ENCODE measurements at places on chromosomes 13 and 19.
A peak's percentile ranks its signal among the peaks of the same experiment; 100 is the strongest.

- DNase-seq: no peak
Measured at GRCh38 chr13:90238413-90238812, 1109.1 kb upstream of the MIR17HG start.

DNA sequence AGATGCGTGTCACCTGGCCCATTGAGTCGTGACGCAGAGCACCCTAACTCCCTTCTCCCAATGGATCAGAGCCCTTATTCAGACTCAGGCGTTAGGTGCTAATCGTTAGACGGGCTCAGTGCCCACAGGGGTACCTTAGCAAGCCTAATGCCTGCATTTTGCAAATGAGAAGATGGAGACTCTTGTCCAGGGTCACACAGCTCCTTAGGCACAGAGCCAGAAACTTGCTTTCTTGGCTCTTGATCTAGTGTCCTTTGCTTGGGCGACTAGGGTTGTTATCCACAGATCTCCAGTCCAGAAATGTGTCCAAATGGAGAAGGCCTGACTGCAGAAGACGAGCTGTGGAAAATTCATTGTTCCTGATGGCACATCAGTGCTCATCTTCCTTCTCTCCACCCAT is 85.1 kb downstream of the C13orf42 start:
- DNase-seq: no peak

GRCh38 chr13:95298971-95299621 is 2.2 kb downstream of the ABCC4 start:
- peak; percentile 32 for DNase-seq

- no peak for DNase-seq
Measured at GRCh38 chr13:45933203-45933908, 81.8 kb upstream of the SIAH3 start.

- peak; percentile 62 for DNase-seq
Measured at GRCh38 chr19:38506723-38507550, 73.4 kb downstream of the RYR1 start.

GRCh38 chr19:38917516-38917915 is 5.5 kb upstream of the CCER2 start:
- no peak for DNase-seq

GRCh38 chr19:53927739-53928138 is 18.7 kb downstream of the CACNG7 start:
- DNase-seq: peak; percentile 44

DNA sequence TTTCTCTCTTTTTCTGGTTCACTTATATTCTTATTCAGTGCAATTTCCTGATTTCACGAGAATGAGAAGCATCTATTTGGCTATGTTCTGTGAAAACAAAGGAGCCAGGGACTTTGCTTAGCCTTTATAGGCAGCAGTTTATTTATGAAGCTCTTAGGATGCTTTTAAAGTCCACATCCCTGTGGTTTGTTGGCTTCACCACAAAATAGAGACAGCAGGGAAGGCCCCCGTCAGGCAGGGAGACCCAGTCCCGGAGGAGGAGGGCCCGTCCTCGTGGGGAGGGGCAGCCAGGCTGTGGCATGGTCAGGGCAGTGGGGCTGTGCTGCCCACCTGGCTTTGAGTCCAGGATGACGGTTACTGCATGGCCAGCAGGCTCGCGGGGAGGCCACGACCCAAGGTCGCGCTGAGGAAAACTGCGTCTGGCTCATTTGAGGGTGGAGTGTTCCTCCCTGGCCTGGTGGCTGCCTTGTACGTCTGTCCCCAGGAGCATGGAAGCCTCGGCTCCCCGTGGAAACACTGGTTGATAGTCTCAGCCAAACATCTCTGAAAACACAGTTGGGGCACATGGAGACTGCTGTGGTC is 92.7 kb downstream of the ATP11A start:
- DNase-seq: no peak

DNA sequence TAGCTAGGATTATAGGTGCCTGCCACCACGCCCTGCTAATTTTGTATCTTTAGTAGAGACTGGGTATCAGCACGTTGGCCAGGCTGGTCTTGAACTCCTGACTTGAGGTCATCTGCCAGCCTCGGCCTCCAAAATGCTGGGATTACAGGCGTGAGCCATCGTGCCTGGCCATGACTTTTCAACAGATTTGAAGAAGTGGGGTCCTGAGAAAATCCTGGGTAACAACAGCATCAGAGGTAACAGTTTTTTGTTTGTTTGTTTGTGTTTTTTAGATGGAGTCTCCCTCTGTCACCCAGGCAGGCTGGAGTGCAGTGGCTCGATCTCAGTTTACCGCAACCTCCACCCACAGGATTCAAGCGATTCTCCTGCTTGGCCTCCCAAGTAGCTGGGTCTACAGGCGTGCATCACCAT is 3.7 kb downstream of the JUNB start:
- no peak for DNase-seq

GRCh38 chr19:55463583-55464031 is 944 bp downstream of the C19orf85 start:
- no peak for DNase-seq

GRCh38 chr13:35524171-35524570 is 47.7 kb upstream of the MAB21L1 start:
- DNase-seq: no peak

DNA sequence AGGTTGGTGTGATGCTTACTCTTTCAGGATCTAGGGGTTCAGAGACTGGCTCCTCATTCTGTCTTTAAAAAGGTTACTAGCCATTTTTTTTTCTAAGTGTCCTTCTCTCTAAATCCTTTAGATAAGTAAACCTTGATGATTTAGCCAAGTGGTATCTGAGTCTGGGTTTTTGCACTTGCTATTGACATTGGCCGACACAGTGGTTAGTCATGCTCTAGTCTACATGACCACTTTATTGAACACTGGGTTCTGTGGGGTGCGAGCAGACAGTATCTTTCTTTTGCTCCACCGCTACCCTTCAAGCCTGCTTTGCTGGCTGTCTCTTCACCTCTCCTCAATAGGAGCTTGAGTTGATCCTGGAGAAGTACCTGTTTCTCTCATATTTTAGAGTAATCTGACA is 6.2 kb upstream of the NUP58 start:
- DNase-seq: no peak

GRCh38 chr19:2723747-2724146 is 2.6 kb upstream of the DIRAS1 start:
- DNase-seq: no peak

DNA sequence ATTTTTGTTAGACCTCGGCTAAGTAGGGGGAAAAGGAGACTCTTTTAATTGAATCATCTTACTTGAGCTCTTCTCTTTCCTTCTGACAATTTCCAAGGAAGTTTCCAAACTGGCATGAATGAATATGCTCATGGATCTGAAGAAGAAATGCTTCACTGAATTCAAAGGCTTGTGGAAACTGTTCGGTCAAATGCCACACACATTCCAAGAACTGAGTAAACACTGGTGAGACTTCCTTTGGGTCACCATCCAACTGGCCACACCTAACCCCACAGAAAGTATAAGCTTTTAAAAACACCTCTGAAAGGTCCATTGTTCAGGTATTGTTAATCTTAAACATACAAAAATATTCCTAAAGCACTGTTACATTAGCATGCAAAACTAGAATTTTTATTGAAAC is 33.6 kb downstream of the MTMR6 start:
- DNase-seq: no peak

- DNase-seq: no peak
Measured at GRCh38 chr19:56114778-56115110, 6.4 kb downstream of the ZNF787 start.

- DNase-seq: no peak
Measured at GRCh38 chr13:51475727-51476501, 23.1 kb upstream of the INTS6 start.

- peak; percentile 28 for DNase-seq
Measured at GRCh38 chr19:8028951-8029491, 23.5 kb upstream of the CCL25 start.

DNA sequence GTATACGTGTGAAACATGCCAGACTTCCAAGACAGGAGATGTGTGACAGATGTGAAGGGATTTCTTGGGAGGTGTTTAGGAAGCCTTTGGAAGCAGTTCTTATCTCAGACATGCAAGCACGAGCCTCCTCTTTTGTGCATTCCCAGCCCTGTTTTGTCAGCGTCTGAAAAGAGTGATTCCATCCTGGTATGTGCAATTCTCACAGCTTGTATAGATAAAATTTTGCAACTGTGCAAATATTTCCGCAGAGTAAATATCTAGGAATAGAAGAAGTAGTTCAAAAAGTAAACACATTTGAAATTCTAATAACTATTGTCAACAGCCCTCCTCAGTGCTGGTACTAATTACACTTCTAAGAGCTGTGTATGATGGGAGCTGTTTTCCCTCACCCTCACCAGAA is 72.3 kb upstream of the C1QTNF9B start:
- DNase-seq: peak; percentile 49

GRCh38 chr13:20206698-20207235 is 14.0 kb upstream of the GJB2 start:
- DNase-seq: no peak

GRCh38 chr19:39352381-39353255 is 10.4 kb downstream of the SAMD4B start:
- DNase-seq: peak; percentile 54

DNA sequence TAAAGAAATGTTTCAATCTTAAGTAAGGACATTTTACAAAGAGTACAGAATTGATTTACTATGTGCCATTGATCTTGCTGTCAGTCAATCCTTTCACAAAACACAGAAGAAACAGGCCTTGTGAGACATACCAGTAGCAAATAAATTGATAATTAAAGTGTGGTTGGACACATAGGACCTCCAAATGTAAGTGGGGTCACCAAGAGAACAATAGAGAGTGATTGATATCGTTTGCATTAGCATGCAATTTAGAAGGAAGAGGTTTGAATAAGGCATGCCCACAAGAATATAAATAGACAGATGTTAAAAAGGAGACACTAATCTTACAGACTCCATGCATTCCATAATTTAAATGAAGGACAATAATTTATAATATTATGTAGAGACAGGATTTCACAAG is 1628.3 kb downstream of the PCDH9 start:
- DNase-seq: no peak

DNA sequence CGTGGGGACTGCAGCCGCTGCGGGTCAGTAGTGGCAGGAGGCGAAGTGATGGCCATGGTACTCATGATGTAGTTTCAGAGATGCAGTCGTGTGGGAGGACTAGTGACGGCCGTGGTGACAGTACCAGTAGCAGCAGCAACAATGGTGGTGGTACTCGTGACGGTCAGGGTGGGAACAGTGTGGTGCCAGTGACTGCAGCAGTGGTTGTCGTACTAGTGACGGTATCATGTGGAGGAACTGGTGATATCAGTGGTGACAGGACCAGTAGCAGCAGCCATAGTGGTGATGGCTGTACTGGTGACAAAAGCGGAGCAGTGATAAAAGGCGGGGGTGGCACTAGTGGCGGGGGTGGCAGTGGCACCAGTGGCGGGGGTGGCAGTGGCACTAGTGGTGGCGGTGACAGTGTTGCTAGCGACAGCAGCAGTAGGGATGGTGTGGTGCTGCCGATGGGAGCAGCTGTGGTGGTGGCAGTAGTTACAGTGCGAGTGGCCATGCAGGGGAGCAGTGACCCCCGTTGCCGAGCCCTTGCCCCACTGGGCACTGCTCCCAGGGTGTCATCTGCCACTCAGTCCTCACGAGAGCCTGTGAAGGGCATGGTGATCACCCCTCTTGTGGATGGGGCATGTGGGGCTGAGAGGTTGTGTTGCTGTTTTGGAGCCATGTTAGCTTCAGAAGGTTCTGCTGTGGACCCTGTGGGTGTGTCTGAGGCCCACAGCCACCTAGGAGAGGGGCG is 22.7 kb downstream of the ADPRHL1 start:
- DNase-seq: no peak

DNA sequence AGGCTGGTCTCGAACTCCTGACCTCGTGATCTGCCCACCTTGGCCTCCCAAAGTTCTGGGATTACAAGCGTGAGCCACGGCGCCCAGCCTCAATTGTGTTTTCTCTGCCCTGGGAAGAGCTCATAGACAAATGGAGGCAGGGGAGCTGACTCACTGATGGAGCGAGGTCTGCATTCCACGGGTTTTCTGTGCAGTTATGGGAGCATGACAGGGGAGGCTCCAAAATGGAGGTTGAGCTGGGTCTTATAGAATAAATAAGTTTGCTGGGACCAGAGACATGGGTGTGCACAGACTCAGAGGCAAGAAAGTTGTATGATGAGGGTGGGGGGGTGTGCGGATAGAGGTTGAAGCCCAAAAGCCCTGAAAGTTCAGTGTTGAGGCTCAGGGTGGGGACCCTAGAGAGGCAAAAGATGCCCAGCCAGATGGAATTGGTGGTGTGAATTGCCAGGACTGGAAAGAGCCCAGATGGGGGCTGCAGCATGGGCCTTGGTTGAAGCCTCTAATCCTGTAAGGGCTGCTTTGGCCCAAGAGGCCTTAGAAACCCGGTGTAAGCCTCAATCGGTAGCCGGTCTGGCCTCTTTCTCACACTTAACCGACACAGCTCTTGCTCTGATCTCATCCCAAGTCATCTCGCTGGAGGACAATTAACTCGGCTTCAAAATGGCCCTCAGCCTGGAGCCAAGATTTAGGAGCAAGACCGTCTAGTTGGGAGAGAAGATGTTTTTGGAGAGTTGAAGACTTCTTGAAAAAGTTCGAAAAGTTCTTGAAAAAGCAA is 1.9 kb downstream of the TPM4 start:
- DNase-seq: peak; percentile 64

- peak; percentile 2 for DNase-seq
Measured at GRCh38 chr19:53101518-53101917, 1.7 kb downstream of the ZNF160 start.

DNA sequence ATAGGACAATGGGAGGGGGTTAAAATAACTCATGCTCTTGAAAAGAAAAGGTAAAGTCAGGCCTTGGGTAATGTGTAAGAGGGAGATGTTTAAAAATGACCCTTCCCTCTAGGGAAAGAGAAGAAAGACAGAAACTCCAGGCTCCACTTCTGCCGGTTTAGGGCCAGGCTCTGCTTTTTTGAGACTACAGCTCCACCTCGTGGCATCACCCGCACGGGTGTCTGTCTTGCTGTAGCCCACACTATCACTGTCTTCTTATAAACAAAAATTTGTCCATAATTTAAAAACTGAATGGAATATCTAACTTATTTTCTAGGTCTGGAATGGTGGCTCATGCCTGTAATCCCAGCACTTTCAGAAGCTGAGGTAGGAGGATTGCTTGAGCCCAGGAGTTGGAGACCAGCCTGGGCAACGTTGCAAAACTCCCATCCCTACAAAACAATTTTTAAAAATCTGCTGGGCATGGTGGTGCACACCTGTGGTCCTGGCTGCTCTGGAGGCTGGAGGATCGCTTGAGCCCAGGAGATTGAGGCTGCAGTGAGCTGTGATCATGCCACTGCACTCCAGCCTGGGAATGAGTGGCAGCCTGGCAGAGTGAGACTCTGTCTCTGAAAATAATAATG is 65.1 kb upstream of the GTF3A start:
- DNase-seq: peak; percentile 60

DNA sequence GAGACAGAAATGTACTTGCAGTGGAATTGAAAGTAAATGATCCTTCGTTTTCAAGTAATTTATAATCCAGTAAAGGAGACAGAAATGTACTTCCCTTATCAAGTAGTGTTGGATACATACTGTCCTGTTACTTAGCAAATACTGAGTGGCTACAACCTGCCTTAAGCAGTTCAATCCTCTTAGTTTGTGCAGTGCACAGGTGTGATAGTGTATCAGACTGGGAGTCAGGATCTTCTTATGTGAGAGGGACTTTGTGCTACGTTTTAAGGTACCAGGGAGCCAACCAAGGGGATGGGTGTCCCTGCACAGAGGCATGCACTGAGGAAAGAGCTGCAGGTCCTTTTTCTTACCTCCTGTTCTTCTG is 111.1 kb downstream of the DNAJC3 start:
- DNase-seq: no peak
